Gastrocnemius medialis (tissue), 4 donors: ENCODE measurements at places on chromosomes 5 and 9.
A peak's percentile ranks its signal among the peaks of the same experiment; 100 is the strongest.

DNA sequence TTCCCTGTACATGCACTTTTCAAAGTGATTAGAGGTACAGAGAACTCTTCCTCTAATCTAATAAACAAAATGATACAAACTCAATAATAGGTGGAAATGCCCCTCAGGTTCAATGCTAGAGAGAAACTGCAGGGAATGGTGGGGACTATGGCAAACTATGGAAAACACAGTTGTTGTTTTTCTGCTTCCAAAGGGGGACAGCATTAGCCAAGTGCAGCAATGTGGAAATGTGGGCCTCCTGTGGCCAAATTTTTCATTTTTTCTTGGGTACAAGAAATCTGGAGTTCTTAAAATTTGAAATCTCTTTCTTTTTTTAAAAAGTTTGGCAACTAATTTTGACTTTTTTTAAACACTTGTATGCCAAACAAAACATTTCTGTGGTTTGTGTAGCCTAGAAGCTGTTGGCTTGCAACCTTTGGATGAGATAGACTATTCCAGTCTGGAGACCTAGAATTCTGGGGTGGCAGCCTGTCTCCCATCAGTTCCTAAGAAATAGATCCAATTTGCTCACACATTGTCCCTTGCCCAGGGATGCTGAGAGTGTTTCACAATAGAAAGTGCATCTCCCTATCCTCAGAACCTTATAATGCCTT lies 218.6 kb downstream of the PAPPA start:
- DNase-seq, result no peak

DNA sequence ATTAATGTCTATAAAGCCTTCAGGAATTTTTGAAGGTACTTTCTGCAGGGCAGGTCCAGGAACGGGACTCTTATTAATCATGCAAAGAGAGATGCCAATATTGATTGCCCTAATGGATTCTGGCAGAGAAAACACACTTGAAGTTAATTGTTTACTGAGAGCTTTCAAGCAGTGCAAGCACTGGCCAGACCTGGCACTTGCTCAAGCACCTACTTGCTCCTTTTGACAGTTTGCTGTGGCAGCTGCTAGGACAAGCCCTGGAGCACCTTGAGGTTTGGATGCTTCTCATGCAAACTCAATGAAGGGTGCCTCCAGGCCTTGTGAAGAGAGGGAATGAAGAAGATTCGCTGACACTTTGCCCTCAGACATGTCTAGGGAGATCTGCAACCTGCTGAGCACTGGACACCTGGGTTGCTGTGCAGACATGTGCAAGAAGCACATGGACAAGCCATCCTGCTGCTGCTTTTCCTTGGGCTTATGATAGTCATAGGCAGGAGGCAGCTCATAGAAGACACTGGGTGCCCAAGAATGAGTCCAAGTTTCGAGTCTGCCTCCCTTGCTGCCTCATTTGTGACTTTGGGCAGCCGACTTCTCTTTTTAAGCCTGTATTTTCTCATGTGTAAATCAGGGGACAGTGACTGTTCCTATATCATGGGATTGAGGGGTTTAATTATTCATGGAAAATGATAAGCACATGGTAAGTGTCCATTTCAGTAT lies 88.8 kb upstream of the EQTN start:
- DNase-seq, result no peak

DNA sequence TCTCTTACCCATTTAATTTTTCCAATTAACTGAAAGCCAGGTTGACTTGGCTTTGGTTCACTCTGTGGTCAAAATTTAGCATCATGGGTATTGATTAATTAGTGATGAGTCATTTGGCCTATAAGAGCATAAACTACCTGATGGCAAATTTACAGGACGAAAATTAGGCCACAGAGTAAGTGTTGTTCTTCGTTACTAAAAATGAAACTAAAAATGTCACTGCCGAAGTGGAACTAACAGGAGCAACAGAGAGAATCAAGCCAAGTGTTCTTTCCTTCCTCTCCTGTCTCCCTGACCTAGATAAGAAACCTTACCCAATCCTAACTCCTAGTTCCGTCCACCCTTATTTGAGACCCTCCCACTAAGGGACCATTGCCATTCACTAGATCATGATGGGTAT lies 176.9 kb downstream of the RAB3C start:
- DNase-seq, result no peak

GRCh38 chr5:137580030-137580429 lies 80.9 kb upstream of the SPOCK1 start:
- no peak for DNase-seq

GRCh38 chr5:179342577-179342976 lies 2.7 kb downstream of the ADAMTS2 start:
- no peak for DNase-seq

DNA sequence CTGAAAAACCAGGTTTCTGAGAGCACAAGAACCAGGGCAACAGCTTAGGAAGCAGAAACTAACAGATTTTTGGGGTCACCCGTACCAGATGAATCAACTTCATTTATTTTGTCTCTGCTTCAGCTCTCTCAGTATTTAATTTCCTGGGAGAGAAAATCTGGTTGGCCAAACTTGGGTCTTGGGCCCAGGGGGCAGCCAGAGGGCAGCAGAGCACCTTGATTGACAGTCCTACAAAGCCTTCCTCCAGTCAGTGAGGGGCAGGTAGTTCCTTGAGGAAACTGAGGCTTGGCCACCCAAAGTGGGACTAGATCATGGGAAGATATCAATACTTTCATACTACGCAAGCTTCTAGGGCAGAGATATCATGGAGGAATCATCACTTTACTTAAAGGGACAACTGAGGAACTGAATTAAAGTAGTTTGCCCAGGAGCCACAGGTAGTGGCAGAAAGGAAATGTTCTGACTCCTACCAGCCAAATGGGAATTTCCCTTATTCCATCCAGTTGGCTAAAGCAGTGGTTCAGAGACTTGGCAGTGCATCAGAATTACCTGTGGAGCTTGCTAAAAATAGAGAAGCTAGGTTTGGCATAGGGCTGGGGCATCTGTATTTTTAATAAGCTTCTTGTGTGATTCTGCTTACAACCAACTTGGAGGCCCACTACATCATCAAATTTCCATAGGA lies 21.5 kb upstream of the ARHGAP26 start:
- DNase-seq, result peak; percentile 11

DNA sequence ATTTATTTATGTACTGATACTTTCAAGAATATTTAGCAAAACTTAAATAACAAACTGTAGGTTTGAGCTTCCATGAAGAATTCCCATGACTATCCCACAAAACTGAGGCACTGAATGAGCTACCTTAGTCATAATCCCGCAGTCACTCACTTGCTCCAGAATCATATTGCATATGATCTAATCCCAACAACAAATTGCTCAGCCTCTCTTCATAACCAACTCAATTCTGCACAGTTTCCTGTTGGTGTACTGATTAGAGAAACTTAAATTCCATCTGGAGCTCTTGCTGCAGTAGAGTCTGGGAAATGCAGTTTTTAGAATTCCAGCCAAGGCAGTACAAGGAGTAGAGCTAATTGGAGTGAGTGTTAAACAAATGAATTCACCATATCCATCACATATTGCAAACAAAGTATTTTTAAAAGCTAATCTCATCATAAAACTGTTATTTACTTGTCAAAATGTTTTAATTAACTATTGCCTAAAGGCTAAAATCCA lies 35.7 kb upstream of the CDH18 start:
- no peak for DNase-seq

DNA sequence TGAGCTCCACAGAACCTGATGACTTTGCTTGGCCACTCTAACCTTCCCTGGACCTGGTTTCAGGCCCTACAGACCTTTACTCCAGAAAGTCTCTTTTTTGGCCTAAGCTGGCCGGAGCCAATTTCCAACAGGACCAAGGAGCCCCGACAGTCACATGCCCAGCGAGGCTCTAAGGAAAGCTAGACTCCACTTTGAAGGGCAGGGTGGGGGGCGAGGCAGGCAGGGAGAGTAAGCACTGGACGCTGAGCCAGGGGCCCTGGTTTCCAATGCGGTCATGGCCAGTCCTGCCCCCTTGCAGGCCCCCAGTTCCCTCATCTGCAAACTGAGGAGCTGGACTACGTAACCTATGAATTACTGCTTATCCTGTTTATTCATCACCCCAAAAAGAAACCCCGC lies 65.2 kb downstream of the ADAMTS2 start:
- no peak for DNase-seq
